ENCODE measurements at places on chromosomes 2 and 18.

DNA sequence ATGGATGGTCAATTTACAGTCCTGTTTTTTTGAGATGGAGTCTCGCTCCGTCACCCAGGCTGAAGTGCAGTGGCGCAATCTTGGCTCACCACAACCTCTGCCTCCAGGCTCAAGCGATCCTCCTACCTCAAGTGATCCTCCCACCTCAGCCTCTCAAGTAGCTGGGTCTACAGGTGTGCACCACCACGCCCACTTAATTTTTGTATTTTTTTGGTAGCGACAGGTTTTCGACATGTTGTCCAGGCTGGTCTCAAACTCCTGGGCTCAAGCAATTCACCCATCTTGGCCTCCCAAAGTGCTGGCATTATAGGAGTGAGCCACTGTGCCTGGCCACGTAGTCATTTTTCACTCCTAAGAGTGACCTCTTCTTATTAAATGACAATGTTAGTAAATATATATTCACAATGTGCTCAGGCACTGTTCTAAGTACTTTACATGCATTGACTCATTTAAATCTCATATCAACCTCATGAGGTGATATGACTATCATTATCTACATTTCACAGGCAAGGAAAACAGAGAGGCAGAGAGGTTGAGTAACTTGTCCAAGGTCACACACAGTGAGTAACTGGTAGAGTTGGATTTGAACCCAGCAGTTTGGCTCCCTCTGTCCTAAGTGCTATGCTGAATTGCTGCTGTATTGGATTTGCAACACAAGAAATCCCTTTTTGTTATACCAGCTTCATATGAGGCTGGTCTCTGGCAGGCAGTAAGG, 5.6 kb upstream of the DIS3L2 start:
- DNase-seq, result no peak

- no peak for DNase-seq
Measured at GRCh38 chr2:220106065-220106464, 478.6 kb downstream of the SLC4A3 start.

DNA sequence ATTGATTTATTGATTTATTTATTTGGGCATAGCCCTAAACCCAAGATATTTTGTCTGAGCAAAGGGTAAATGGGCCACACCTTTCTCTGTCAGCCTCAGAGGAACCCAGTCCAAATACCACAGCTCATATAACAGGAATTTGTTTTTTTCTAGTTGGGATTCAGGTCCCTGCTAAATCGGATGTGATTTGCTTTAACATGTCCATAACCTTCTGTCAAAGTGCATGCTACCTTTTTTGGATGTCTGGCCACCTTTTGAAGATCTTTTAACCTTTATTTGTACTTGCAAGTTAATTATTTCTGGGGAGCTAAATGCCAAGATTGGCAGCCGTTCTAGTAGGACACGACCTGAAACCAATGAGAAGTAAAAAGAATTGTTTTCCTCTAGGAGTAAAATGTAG, 303.2 kb upstream of the UBE2E3 start:
- DNase-seq, result no peak

DNA sequence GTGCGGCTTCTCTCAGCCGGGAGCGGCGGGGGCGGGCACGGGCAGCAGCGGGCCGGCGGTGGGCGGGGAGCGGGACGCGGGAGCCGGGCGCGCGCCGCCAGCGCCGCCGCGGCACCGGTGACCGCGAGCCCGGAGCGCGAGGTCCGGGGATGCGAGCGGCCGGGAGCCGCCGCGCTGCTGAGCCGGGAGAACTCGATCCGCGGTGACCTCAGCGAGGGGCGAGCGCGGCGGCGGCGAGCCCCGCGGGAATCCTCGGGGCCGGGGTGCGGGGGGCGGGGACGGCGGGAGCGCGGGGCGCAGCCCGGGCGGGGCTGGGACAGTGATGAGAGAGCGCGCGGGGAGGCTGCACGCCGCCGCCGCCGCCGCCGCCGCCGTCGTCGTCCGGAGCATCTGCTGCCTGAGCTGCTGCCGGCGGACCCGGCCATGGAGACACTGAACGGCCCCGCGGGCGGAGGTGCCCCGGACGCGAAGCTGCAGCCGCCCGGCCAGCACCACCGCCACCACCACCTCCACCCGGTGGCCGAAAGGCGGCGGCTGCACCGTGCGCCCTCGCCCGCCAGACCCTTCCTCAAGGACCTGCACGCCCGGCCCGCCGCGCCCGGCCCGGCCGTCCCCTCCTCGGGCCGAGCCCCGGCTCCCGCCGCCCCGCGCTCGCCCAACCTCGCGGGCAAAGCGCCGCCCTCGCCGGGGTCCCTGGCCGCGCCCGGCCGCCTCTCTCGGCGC, at the start of gene MTCL1:
Gene MTCL1, plus strand, starts transcription at position 319 of the 723 bp plus-strand sequence. Its CDS starts 105 bp downstream, at position 424.
- peak; percentile 14 for DNase-seq

DNA sequence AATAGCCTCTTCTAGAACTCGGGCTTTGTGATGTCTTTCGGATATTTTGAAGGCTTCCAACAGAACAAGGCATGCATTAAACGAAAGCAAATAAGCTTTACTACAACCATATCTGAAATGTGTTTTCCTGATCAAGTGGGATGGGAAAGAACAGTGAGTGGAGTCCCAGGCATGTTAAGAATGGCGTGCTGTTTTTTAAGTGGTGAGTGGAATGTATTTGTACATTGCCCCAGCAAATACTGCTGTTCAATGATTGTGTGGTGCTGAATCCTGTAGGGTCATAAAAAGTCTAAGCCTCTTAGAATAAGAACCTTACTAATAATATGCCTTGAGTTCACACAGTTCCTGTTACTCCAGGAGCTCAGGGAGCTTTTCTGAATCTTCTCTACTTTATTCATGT, 52.5 kb downstream of the POMC start:
- no peak for DNase-seq

DNA sequence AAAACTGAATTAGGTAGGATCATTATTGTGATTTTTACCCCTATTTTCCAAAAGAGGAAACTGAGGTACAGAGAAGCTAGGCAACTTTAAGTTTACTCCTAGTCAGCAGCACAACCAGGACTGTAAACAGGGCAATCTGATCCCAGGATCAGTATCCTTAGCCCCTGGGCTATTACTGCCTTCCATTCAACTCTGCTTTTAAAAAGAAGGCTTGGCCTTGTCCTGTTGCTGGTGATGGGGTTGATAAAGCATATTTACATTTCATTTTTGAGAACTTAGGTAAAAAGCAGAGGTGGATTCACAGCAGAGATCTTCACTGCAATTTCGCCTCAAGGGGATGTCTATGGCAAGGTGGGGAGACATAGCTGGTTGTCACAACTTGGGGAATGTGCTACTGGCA, 148.5 kb downstream of the GALNT14 start:
- no peak for DNase-seq

- DNase-seq, result no peak
Measured at GRCh38 chr18:55706898-55707297, 118.9 kb upstream of the TCF4 start.
